CD8-positive, alpha-beta T cell (primary cell): ENCODE measurements at places on chromosomes 5 and 9.

- no peak for DNase-seq
Observed at GRCh38 chr5:75381456-75381855, 44.4 kb downstream of the HMGCR start.

DNA sequence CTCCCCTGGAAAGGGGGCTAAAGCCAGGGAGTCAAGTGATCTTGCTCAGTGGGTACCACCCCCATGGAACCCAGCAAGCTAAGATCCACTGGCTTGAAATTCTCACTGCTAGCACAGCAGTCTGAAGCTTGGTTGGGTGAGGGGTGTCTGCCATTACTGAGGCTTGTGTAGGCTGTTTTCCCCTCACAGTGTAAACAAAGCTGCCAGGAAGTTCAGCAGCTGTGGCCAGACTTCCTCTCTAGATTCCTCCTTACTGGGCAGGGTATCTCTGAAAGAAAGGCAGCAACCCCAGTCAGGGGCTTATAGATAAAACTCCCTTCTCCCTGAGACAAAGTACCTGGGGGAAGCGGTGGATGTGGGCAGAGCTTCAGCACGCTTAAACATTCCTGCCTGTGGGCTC, 17.1 kb upstream of the EPB41L4A start:
- no peak for DNase-seq

- no peak for DNase-seq
Observed at GRCh38 chr5:18395126-18396110, 761.2 kb downstream of the TAF11L14 start.

GRCh38 chr5:56760723-56761122, 54.6 kb upstream of the MAP3K1 start:
- no peak for DNase-seq
